Stimulated activated CD4-positive, alpha-beta T cell treated with anti-CD3 and anti-CD28 coated beads, TNF-alpha, amount 100 ng/mL, for 4 hours (primary cell): ENCODE measurements at places on chromosomes 4 and X.

DNA sequence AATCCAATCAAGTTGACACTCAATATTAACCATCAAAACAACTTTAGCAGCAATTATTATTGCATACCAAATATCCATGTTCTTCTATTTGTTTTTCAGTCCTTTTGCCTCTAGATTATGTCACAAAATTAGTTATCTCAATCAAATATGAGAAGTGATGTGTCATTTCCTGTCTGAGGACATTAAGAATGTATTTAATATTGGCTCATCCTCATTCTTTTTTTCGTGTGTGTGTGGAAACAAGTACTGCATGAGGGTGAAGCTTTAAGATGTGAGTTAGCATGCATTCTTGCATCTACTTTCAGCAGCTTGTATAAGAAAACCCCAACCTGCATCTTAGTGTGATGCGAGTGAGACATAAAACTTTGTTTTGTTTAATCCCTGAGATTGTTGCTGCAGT lies 301.4 kb downstream of the GRIA2 start:
- no peak for DNase-seq

DNA sequence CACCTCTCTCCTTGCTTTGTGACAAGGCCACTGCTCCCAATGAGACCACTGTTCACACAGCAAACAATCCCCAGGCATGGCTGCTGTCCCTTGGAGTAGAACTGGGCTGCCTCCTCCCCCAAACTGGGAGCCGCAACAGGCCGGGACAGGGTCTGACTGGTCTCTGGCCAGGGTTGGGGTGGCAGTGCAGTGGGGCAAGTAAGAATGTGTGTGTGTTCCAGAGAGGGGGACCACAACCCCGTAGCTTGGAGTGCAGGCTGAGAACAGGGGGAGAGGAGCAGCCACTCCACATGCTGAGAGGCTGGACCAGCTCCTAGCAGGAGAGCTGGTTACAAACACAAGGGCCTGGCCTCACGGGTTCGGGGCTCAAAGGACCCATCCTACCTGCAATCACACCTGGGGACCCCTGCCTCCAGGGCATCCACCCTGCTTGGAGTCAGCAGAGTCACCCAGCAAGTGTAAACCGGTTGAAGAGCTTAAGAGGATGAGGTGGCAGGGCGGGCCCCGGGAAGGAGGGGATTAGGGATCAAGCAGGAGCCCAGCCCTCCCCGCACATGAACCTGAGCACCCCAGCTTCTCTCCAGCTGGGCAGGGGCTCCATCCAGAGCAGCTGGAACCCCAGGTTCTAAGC lies 3.8 kb upstream of the ZNF185 start:
- no peak for DNase-seq

DNA sequence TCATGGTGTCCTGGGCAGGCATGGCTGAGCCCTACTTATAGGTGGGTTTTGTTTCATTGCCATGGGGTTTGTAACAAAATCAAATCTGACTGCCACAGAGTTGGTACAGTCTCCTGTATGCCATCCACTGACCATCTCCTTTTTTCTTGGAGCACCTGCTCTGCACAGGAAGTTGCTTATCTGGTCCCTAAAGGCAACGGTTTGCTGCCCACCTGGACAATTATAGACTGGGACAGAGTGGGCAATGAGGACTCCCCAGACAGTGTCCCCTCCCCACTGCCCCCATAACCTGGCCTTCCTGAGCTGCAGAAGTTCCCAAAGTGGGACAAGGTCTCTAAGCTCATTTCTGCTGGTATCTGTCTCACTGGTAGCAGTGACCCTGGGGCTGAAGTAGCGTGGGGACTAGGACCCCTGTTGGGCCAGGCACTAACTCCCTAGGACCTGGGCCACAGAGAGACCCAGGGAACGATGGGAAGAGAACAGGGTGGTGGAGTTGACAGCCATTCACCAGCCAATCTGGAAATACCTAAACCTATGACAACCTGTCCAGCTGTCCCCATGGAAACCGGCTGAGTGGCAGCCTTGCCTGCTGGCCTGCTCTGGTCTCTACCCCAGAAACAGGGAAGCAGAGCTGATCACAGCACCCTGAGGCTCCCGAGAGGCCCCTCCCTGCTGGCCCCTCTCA lies 64.7 kb downstream of the WFS1 start:
- no peak for DNase-seq

DNA sequence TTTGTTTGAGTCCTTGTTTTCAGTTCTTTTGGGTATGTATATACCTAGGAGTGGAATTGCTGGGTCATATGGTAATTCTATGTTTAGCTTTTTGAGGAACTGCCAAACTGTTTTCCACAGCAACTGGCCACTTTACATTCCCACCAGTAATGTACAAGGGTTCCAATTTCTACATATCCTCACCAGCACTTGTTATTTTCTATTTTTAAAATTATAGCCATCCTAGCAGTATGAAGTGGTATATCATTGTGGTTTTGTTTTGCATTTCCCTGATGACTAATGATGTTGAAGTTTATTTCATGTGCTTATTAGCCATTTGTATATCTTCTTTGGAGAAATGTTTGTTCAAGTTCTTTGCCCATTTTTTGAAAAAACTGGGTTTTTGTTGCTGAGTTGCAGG lies 39.6 kb downstream of the TMEM164 start:
- DNase-seq: no peak

DNA sequence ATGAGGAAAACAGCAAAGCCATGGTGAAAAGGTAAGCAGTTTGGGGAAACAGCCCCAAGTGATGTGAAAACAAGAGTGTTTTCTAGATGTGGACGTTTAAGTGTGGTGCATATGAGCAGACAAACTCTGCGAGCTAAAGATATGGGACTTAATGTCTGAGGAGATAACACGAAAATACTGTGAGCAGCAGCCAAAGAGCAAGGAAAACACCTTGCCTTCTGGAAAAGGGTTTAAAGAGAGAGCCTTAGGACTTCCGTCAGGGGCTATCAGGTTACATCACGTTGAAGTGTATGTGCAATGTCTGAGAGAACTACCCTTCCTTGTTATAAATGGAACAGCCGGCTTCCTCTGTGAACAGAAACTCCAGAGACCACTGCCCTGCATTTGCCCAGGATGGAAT lies 54.2 kb downstream of the LEF1 start:
- no peak for DNase-seq

DNA sequence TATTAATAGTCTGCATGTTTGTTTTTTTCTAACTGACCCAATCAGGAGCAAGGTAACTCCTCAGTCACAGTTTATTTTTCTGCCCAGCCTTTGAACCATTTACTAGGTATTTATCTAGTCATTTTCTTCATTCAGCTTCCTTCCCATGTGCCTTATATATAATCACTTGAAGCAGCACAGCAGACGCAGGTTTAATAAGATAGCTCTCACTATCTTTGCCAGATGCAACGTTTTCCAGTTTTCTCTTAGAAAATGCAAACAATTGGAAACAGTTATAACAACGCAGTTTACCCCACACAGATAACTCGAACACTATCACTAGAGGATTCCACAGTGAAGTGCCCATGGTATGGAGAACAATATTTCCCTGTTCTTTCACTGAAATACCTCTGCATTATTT lies 56.4 kb upstream of the NFKB1 start:
- no peak for DNase-seq

GRCh38 chr4:101191302-101192098 lies 155.8 kb downstream of the PPP3CA start:
- DNase-seq: no peak

DNA sequence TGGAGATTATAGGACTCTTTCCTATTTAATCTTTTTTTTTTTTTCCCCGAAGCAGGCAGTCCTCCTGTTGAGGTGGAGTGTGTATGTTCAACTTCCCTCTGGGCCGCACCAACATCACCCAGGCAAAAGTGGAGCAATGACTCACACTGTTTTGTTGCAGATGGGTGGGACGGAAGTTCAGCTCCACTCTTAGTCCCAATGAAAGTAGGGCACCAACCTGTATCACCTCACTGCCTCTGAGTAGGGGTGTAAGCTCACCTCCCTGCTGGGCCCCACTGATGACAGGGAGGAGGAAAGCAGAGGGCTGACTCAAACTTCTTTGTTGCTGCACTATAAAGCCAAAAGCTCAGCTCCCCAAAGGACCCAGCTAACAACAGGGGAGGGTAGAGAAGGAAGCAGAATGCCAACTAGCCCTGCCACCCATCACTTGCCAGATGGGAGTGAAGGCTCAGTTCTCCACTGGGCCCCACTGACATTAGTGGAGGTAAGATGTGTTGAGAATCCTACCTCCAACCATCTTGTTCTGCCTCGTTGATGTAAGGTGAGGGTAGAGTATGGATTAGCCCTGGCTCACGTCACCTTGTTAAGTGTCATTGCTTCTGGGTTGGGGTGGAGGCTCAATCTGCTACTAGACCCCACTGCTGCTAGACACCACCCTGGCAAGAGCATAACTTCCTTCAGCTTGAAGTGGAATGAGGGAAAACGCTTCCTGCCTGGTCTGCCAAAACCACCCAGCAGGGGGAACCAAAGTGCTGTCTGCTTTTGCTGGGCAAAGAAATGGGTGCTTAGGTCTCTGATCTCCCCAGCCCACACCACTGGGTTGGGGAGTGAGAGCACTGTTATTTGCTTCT lies 14.1 kb downstream of the RPS6KA3 start:
- peak; percentile 40 for DNase-seq

- no peak for DNase-seq
Measured at GRCh38 chrX:71998836-71999509, 88.3 kb downstream of the NHSL2 start.

GRCh38 chr4:173218411-173219125 lies 50.0 kb downstream of the GALNT7 start:
- no peak for DNase-seq

GRCh38 chr4:16717266-16717970 lies 181.0 kb downstream of the LDB2 start:
- DNase-seq: no peak

GRCh38 chrX:68940601-68941000 lies 111.8 kb downstream of the EFNB1 start:
- no peak for DNase-seq

GRCh38 chr4:23962462-23962861 lies 72.6 kb upstream of the PPARGC1A start:
- no peak for DNase-seq

DNA sequence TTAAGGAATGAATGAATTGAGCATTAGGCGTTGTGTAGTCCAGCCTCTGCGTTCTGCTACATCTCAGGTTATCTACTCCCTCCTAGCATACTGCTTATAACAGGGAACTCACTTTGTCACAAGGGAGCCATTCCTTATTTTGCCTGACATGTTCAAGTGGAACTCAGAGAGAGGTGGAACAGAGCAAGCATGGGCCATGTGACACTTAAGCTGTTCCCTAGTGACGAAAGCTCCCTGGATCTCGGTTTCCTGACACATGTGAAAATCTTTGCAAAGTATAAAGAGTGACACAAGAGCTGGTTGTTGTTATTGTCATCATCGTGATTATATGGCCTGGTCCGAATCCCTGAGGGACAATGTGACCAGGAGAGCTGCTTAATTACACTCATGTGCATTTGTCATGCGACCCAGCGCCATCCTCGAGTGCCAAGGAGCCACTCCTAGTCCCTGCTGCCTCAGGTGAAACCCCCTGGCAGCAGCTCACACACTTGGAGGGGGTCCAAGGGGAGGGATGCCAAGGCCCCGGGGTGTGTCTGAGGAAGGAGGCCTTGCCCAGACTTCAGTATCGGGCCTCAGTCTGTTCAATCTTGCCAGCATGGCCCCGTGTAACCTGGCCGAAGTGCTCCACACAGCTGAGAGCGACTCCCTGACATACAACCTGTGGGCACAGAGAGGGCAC lies 98.5 kb upstream of the MAP3K15 start:
- DNase-seq: no peak
